ENCODE measurements at places on chromosomes 16 and 17.

DNA sequence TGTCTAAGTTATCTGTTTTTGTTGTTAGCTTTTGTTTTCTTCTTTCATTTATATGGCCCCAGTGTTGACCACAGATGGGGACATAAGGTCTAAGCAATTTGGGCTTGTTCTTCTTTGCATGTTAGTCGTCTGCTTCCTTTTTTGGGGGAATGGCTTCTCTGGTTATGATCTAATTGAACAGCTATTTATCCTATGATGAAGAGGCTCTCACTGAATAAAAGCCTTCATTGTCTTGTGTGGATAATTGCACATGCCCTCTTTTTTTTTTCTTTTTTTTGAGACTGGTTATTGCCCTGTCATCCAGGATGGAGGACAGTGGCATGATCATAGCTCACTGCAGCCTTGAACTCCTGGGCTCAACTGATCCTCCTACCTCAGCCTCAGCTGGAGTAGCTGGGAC is 13.7 kb downstream of the SMARCE1 start:
- DNase-seq: peak; percentile 30

DNA sequence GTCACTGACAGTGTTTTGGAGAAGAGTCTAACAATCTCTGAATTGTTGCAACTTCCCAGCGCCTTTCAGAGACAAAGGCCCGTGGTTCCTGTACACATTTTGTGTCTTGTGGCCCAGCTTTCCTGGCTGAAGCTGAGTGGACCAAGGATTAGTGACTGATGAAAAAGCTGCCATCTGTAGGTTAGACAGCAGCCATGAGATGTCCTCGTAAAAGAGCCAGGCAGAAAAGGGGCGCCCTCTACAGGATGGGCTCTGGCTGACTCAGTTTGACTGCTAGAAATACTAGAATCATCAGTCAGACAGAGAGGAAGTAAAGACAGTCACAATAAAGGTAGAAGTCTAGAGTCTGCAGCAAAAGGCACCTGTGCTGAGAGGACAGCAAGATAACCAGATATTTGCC is 26.5 kb upstream of the NF1 start:
- peak; percentile 37 for DNase-seq

- DNase-seq: no peak
Observed at GRCh38 chr17:78488867-78489634, 88.1 kb downstream of the DNAH17 start.

GRCh38 chr17:10976401-10976800 is 138.5 kb upstream of the PIRT start:
- DNase-seq: no peak

- DNase-seq: peak; percentile 71
Observed at GRCh38 chr17:19338031-19338990, 24.2 kb downstream of the B9D1 start.

DNA sequence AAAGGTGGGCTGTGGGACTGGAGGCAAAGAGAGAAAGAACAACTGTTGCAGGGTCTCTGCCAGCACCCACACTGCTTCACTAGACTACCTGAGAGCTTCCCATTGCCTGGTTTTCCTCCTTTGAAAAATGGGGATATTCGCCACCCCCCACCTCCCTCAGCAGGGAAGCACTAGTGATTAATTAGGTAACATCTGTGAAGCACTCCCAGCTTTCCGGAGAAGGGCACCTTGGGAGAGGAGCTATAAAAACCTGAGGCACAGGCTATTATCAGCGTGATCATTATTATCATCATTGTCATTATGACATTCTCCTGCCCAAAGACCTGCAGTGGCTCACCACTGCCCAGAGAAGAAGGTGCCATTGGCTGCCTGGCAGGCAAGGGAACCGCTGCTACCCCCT is 83.5 kb downstream of the XYLT1 start:
- no peak for DNase-seq

DNA sequence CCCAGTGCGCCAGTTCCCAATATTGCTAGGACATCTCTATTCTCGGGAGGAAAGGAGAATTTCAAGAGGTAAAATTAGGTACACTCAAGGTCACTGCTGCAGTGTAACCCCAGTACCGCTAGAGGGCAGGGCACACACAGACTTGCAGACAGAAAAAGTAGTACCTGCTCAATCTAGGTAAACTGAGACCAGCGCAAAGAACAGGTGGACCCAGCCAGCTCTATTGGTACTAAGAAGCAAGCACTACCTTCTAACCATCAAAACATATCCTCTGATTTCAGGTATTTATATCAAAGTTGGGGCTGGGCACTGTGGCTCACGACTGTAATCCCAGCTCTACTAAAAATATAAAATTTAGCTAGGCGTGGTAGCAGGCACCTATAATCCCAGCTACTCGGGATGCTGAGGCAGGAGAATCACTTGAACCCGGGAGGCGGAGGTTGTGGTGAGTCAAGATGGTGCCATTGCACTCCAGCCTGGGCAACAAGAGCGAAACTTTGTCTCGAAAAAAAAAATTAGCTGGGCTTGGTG is 3.6 kb upstream of the WDR81 start:
- DNase-seq: peak; percentile 65

- no peak for DNase-seq
Observed at GRCh38 chr17:32523017-32523680, 36.4 kb downstream of the CDK5R1 start.

DNA sequence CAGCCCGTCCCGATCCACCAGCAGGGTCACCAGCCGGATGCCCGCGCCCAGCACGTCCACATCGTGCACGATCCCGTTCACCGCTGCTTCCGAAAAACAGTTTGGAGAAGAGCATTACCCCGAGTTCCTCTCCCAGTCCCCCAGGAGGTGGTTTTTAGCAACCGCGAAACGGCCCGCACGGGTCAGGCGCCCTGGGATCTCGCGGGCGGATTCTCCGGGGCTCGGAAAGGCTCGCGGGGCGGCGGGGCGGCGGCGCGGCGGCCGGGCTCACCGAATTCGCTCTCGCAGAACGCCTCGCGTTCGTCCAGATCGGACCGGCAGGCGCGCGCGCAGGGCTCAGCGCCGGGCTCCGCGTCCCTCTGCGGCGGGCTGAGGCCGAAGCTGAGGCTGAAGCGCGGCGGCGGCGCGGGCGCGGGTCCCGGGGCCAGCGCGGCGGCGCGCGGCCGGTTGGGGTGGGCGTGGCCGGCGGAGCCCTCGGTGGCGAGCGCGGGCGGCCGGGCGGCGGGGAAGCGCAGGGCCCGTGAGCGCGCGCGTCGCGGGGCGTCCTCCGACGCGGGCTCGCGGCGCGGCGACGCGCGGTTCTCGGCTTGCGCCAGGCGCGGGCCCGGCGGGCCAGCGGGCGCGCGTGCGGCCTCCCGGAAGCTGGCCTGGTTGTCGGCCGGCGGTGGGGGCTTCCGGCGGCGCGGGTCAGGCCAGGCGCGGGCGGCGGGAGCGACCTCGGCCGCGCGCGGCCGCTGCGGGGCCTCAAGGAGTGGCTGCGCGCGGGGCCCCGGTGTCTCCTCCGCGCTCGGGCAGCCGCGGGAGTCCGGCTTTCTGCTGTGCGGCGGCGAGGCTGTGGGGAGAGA is 2.9 kb downstream of the C17orf58 start:
- peak; percentile 92 for DNase-seq

- DNase-seq: no peak
Observed at GRCh38 chr16:24771132-24771778, 41.8 kb downstream of the TNRC6A start.

GRCh38 chr17:73663614-73664013 is 19.4 kb upstream of the SDK2 start:
- DNase-seq: no peak

DNA sequence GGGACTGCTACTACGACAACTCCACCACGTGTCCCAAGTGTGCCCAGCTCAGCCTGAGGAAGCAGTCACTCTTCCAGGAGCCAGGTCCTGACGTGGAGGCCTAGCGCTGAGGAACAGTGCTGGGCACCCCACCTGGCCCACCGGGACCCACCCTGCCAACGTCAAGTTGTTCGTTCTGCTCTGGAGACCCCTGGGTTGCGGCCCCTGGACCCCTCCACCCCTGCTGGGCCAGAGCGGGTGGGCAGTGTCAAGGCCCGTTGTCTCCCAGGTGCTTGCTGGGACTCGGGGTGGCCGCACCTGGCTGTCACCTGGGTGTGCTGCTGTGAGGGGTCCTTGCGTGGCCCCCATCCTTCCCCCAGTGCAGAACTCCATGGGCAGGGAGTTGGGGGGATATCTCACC is 34.4 kb downstream of the CDRT15L2 start:
- no peak for DNase-seq

GRCh38 chr17:74116087-74116717 is 87.3 kb upstream of the RPL38 start:
- peak; percentile 79 for DNase-seq

GRCh38 chr16:19434584-19434983 is 16.9 kb downstream of the TMC5 start:
- no peak for DNase-seq

DNA sequence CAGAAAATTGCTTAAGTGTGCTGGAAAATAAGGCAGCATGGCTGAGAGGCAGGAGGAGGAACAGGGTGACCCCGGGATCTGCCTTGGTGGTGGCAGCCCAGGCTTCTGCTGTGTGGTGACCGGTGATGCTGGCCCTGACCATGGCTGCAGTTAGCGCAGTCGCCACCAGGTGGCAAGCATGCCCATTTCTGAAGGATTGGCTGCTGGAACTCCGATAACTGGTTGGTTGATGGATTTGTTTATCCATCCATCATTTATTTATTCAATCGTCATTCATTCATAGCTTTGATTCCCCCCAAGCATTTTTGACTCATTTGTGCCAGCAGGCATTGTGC is 29.1 kb upstream of the ITGA3 start:
- DNase-seq: peak; percentile 93

DNA sequence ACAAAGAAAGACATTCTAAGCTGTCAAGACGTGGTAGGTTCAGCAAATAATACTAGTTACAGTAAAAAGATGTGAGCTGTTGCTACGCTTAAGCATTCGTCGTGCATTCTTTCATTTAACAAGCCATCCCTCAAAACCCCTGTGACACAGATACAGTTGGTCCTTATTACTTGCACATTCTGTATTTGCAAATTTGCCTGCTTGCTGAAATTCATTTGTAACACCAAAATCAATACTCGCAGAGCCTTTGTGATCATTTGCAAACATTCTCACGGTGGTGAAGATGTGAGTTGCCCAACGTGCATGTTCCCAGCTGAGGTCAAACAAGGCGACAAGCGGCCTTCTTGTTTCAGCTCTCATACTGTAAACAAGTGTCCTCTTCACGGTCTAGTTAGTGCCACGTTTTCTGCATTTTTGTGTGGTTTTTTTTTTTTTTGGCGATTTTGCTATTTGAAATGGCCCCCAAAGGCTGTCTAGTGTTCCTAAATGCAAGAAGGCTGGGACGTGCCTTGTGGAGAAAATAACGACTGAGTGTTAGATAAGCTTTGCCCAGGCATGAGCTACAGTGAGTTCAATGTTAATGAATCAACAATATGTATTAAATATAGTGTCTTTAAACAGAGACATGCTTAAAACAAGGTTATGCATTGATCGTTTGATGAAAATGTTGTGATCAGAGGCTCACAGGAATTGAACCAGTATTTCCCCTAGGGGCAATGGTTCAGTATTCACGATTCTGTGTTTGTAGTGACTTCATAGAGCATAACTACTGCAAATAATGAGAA is 84.1 kb downstream of the RAB11FIP4 start:
- DNase-seq: no peak

DNA sequence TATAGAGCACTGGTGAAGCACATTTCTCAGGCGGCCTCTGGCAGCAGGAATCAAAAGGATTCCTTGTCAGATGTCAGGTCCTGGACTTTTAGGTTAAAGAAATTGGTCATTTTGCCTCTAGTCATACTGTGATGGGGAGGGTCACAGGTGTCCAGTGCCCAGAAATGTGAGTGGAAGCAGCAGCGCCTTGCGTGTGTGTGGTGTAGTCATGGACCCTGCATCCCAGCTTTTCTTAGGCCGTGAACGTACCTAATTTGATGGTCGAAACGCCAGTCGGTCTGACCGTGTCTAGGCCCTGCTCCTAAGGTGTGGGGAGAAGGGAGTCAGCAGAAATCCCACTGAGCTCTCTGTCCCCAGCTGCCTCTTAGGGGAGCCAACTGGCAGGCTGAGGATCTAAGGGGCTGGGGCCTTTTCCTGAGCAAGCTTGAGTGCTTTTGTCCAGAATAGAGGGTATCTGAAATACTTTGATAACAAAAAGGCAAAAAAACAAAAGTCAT is 32.0 kb downstream of the POLR3E start:
- no peak for DNase-seq

- DNase-seq: peak; percentile 7
Observed at GRCh38 chr16:80459331-80459777, 81.4 kb upstream of the DYNLRB2 start.

Measured in kidney tubule cell (primary cell).